T-cell (primary cell): ENCODE measurements at places on chromosomes 16 and 17. TPM values are rescaled to one million over a fixed set of nuclear protein-coding genes. Genes with fewer than 3 reads are reported as not detected.
A peak's percentile ranks its signal among the peaks of the same experiment; 100 is the strongest.

Gene KCNJ16
- not detected for total RNA-seq

Gene TBC1D28
- total RNA-seq: 0.39 TPM

- H3K27me3 ChIP-seq: no peaks in the 10 kb centered on the region
- no peak for DNase-seq
- no peak overlapping the region for H3K4me3 ChIP-seq
- H3K36me3 ChIP-seq: no peaks in the 10 kb centered on the region
- peaks cover 31% of the 10 kb centered on the region for H3K4me1 ChIP-seq
- H3K27ac ChIP-seq: peak overlapping the region; percentile 97
Observed at GRCh38 chr17:10117581-10118001, 80.8 kb downstream of the GAS7 start.

GRCh38 chr17:65198653-65199382 lies 61.6 kb downstream of the RGS9 start:
- no peaks in the 10 kb centered on the region for H3K27me3 ChIP-seq
- no peaks in the 10 kb centered on the region for H3K36me3 ChIP-seq
- no peak overlapping the region for H3K4me3 ChIP-seq

DNA sequence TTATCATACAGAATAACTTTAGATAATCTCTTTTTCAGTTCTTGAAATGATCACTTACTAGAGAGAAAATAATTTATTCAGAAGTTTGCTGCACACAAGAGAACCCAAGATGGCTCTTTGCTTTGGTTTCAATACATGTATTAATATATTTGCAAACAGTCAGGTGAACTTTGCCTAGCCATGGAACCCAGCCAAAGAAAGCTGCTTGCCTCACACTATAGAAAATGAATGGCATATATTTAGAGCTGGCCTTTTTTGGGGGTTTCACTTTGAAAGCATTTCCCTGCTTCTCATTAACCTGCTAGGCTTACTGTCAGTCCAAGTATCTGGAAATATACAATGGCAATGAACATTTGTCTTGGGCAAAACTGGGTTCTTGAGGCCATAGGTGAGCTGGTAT lies 75.3 kb downstream of the MRTFB start:
- no peak overlapping the region for H3K4me3 ChIP-seq
- H3K27me3 ChIP-seq: no peaks in the 10 kb centered on the region
- H3K4me1 ChIP-seq: no peaks in the 10 kb centered on the region
- H3K27ac ChIP-seq: no peak overlapping the region
- no peaks in the 10 kb centered on the region for H3K36me3 ChIP-seq
